ENCODE measurements at places on chromosomes 11 and 22.
A peak's percentile ranks its signal among the peaks of the same experiment; 100 is the strongest.

DNA sequence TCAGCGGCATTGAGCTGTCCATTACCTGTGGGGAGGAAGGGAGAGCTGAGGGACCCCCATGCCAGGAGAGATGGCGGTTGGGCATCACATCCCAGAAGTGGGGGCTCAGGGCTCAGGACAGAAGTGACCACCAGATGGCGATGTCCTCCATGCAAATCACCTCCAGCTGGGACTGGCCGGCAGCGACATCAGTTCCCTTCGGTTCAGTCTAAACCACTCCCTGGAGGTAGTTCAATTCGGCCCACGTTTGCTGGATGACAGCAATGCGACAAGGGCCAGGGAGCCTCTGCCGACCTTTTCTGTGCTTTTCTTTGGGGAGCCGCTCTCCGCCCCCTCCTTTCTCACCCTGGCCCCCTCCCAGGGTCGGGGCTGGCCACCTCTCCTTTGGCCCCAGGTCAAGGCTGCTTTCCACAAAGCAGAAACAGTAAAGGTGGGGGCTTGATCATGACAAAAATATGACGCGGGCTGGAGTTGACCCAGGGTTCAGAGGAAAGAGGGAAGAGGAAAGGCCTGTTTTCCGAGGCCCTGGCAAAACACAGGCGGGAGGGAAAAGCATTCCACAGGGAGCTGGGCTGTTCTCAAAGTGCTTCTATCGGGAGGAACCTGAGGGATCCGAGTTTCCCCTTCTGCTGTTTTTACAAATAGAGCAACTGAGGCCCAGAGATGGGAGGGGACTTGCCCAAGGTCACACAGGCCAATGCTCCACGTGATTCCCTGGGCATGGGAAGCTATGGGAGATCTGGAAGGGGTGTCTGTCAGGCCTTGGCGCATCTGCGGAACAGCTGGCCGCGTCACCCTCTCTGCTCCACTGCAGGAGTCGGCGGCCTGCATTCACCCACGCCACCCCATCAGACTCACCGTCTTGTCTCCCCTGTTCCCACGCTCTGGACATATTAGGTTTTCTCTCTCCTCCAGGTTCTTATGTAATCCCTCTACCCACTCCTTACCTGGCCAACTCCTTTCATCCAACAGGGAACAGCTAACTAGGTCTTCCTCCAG lies 54.7 kb downstream of the FBXO7 start:
- DNase-seq, result peak; percentile 36

DNA sequence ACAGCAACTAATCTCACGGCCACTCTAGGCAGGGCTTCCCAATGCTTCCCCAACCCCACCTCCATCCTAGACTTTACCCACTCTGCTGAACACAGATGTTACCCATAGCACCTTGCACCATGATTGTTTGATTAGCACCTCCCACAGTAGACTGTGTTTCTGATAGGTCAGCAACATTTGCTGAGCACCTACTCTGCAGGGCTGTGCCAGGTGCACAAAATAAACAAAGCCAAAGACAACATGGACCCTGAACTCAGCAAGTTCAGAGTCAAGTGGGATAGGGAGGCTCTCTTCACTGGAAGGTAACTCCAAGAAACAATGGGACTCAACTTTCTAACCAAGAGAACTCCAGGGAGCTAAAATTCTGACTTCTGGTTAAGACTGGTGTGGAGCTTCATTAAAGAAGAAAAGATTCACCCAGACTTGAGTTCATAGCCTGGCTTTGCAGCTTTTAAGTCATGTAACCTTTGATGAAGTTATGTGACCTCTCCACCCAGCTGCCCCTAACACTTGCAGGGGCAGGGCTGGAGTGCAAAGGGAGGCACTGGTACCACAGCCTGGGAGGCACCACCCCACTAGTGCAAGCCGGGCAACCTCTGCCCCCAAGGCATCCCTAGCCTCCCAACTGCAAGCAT lies 6.7 kb upstream of the RTN4RL2 start:
- DNase-seq, result no peak

DNA sequence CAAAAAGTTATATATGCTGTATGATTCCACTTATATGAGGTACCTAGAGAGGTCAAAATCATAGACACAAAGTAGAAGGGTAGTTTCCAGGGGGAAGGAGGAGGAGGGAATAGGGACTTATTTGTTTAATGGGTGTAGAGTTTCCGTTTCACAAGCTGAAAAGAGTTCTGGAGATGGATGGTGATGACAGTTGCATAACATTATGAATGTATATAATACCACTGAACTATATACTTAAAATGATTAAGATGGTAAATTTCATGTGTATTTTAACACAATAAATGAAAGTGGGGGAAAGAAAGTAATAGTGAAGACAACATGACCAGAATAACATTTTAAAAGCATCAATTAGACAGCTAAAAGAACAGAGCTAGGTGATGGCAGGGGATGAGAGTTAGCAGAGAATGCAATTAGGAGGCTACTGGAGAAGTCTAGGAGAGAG lies 51.2 kb downstream of the MRTFA start:
- no peak for DNase-seq

DNA sequence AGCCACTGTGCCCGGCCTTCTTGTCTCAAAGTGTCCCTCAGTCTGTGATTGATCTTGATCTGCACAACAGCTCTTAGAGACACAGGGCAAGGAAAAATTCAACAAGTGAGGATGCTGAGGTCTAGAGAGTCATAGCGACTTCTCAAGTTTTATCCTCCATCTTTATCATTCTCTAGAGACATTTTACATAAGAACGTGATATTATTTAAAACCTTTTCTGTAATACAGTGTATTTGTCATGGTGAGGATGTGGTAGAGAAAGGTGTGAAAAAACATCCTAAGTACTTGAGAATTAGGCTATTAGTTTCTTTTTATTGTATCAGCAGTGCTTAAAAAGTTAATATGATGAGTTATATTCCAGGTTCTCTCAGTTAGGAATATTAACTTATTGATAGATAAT lies 50.2 kb downstream of the EMSY start:
- no peak for DNase-seq

GRCh38 chr22:49197986-49198704 lies 629.5 kb downstream of the BRD1 start:
- DNase-seq, result no peak

DNA sequence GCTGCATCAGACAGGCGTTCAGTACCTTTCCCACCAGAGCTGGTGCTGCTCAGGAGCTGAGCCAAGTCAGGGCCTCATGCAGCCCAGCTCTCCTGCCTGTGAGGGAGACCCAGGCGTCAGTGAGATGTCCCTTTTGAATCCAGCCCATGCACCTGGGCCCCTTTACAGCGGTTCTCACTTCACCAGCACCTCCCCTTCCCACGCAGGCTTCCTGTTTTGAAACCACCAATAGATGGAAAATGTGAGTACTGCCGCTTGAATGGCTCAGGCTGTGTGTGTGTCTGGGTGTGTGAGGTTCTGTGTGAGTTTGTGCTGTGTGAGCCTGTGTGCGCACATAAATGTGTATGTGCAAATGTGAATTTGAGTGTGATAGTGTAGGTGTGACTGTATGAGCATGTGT lies 88.4 kb downstream of the UBASH3B start:
- peak; percentile 77 for DNase-seq

- DNase-seq, result no peak
Observed at GRCh38 chr11:59679347-59679746, 10.5 kb upstream of the PATL1 start.

GRCh38 chr11:36212564-36213392 lies 76.4 kb downstream of the COMMD9 start:
- no peak for DNase-seq

- DNase-seq, result peak; percentile 27
Observed at GRCh38 chr22:26461188-26461810, 22.3 kb downstream of the HPS4 start.

GRCh38 chr11:132409573-132410355 lies 1039.3 kb downstream of the NTM start:
- no peak for DNase-seq

DNA sequence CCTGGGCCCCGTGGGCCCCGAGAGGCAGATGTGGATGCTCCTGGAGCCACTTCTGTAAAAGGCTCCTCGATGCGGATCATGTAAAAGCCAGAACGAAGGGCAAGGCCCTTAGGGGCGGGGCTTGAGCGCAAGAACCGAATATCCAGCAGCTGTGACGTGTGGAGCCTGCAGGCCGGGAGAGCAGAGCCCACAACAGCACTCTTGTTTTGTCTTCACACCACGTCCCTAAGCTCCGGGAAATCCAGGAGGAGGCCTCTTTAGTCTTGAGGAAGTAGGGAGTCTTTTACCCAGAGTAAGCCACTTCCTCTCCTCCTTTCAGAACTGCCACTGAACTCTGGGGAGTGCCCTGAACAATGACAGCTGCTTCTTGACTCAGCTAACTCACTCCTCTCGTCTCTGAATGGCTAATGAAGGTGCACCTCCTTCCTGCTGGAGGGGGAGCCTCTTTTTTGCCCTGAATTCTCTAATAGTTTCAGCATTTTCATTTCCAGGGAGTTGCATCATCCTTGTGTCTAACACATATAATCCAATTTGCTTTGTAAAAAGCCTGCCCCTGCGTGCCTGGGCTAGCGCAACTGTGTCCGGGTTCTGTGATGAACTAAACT lies 12.5 kb downstream of the L3MBTL2 start:
- no peak for DNase-seq

DNA sequence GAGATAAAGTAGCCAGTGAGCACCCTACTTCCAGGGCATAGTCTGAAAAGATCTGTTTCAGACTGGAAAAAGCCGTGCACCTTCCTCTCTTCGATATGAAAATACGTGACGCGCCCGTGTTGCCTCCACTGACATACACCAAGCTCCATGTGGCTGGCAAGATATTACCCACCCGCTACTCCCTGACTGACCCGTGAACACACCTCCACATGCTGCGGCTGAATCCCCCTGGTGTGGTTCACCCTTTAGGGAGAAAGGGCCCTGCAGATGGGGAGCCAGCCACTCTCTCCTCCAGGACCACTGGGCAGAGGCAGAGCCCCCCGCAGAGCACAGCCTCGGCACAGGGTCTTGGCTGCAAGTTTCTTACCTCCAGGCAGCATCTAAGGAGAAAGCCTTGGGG lies 245.0 kb downstream of the BRD1 start:
- no peak for DNase-seq

- no peak for DNase-seq
Observed at GRCh38 chr11:46686886-46687795, 13.3 kb downstream of the ARHGAP1 start.

DNA sequence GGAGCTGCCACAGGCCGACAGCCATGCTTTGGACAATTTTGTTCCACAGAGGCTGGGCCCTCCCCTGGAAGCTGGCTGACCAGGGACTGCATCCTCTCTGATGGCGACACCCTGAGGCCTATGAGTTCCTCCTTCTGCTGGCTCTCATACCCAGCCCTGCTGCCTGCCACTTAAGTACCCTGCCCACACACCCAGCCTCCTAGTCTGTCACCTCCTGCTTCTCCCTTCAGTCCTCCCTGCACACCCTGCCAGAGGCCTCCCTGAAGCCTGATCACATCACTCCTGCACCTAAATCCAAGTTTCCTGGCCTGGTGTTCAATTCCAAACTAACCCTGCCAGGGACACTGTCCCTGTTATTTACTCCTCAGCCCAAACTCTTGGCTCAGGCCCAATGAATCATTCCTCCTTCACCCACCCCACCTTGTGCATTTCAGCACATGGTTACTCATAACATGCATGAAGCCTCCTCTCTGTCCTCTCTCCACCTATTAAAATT lies 136.7 kb upstream of the NECTIN1 start:
- DNase-seq, result no peak
